ENCODE measurements at places on chromosomes 12 and 14. TPM values are rescaled to one million over a fixed set of nuclear protein-coding genes. Genes with fewer than 3 reads are reported as not detected.

Gene CLEC9A
- total RNA-seq = not detected

Gene RNASE7
- total RNA-seq = not detected

Gene RILPL2
- total RNA-seq = 9.0 TPM

Gene ZFYVE1
- total RNA-seq = 10.4 TPM

Gene B4GALNT1
- 1.4 TPM for total RNA-seq

Gene RDH5
- total RNA-seq = 5.3 TPM

Gene HOXC10
- total RNA-seq = not detected

Gene DLST
- total RNA-seq = 110 TPM

- peak overlapping the region; percentile 92 for H3K27ac ChIP-seq
- peak; percentile 84 for DNase-seq
- H3K36me3 ChIP-seq = peaks cover 24% of the 10 kb centered on the region
- peaks cover 50% of the 10 kb centered on the region for H3K4me1 ChIP-seq
- no peaks in the 10 kb centered on the region for H3K27me3 ChIP-seq
These were observed 20.1 kb upstream of the CERS5 start for GRCh38 chr12:50187084-50187900.

DNA sequence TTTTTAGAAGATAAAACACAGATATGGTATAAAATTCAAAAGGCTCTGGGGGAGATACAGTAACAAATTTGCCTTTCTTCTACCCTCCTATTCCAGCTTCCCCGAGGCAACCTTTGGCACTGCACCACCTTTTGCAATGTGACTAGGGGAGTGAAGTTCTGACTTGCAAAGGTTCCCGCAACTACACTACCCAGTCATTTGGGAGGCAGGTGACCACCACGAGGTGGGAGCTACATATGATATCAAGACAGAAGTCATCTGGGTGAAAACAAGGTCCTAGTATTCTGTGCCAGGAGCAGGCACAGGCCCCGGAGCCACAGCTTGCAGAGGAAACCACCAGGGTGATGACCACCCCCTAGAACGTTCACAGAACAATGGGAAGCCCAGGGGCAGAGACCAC is 141.5 kb downstream of the TTC7B start:
- DNase-seq = no peak
- no peak overlapping the region for H3K27ac ChIP-seq
- H3K27me3 ChIP-seq = no peaks in the 10 kb centered on the region
- peaks cover 55% of the 10 kb centered on the region for H3K4me1 ChIP-seq

- H3K36me3 ChIP-seq = no peaks in the 10 kb centered on the region
- H3K27me3 ChIP-seq = peaks cover 3% of the 10 kb centered on the region
- H3K4me3 ChIP-seq = no peak overlapping the region
These were observed 155.6 kb downstream of the PAX9 start for GRCh38 chr14:36817071-36817930.

GRCh38 chr14:93943052-93943451 is 15.9 kb downstream of the FAM181A start:
- peaks cover 8% of the 10 kb centered on the region for H3K36me3 ChIP-seq
- H3K27me3 ChIP-seq = peaks cover 9% of the 10 kb centered on the region
- H3K4me1 ChIP-seq = peaks cover 12% of the 10 kb centered on the region
- no peak for DNase-seq

GRCh38 chr12:118581371-118581770 is 205.0 kb downstream of the SUDS3 start:
- no peaks in the 10 kb centered on the region for H3K4me1 ChIP-seq
- H3K27ac ChIP-seq = no peak overlapping the region
- no peak overlapping the region for H3K4me3 ChIP-seq
- no peaks in the 10 kb centered on the region for H3K36me3 ChIP-seq
- peaks cover 1% of the 10 kb centered on the region for H3K27me3 ChIP-seq
- DNase-seq = no peak

GRCh38 chr14:95431199-95432143 is 85.0 kb downstream of the SYNE3 start:
- H3K4me3 ChIP-seq = no peak overlapping the region
- no peak overlapping the region for H3K27ac ChIP-seq
- H3K4me1 ChIP-seq = peaks cover 3% of the 10 kb centered on the region
- H3K27me3 ChIP-seq = no peaks in the 10 kb centered on the region
- H3K36me3 ChIP-seq = peaks cover 50% of the 10 kb centered on the region

DNA sequence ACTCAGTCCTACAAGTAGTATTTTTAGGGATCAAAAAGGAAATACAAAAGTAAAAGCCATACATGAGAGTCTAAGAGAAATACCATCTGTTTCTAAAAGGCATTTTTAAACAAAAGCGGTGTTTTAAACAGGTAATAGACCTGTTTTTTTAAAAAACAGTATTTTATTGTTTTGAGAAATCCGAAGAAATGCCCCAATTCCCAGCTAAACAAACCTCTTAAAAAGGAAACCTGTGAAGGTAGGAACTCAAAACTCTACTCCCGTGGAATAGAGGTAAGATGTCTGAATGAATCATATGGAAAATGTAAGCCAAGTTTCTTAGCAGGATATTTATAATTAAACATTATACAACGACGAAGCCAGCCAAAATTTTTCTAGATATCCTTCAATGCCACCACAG is 2.0 kb downstream of the PPP1R13B start:
- H3K27ac ChIP-seq = no peak overlapping the region
- H3K4me3 ChIP-seq = no peak overlapping the region
- no peaks in the 10 kb centered on the region for H3K27me3 ChIP-seq
- H3K4me1 ChIP-seq = peaks cover 15% of the 10 kb centered on the region
- no peak for DNase-seq

- no peak for DNase-seq
- H3K4me3 ChIP-seq = no peak overlapping the region
- peaks cover 10% of the 10 kb centered on the region for H3K27me3 ChIP-seq
- peaks cover 3% of the 10 kb centered on the region for H3K36me3 ChIP-seq
- peaks cover 10% of the 10 kb centered on the region for H3K4me1 ChIP-seq
These were observed 14.3 kb upstream of the DYNC1H1 start for GRCh38 chr14:101950100-101950499.

GRCh38 chr12:104515899-104516298 is 59.2 kb downstream of the CHST11 start:
- no peaks in the 10 kb centered on the region for H3K36me3 ChIP-seq
- no peaks in the 10 kb centered on the region for H3K27me3 ChIP-seq
- H3K27ac ChIP-seq = no peak overlapping the region

- no peak overlapping the region for H3K4me3 ChIP-seq
- H3K27ac ChIP-seq = no peak overlapping the region
- no peaks in the 10 kb centered on the region for H3K27me3 ChIP-seq
- no peak for DNase-seq
These were observed 578.0 kb upstream of the TMEM132C start for GRCh38 chr12:127688906-127689428.

DNA sequence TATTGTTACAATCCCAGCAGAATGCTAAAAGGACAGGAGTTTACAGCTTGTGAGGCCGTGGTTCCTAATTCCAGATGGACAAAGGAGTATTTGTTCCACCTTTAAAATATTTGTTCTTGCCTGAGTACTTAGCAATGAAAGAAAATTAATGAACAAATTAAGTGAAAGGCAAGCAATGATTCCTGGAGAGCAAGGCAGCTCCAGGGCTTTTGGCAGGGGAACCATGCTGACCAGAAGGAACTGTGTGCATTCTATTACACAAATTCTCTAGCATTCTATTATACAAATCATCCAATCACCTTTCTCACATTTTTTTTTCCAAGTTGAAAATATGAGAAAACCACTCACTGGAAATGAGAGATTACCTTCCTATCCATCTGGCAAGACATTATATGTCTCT is 1.8 kb upstream of the BMAL2 start:
- H3K4me3 ChIP-seq = peak overlapping the region; percentile 85
- H3K36me3 ChIP-seq = peaks cover 15% of the 10 kb centered on the region
- H3K27me3 ChIP-seq = peaks cover 29% of the 10 kb centered on the region
- H3K4me1 ChIP-seq = peaks cover 36% of the 10 kb centered on the region

GRCh38 chr12:113422886-113423669 is 898 bp downstream of the SDSL start:
- peaks cover 6% of the 10 kb centered on the region for H3K27me3 ChIP-seq
- no peak overlapping the region for H3K4me3 ChIP-seq
- H3K4me1 ChIP-seq = peaks cover 8% of the 10 kb centered on the region
- no peak for DNase-seq
- H3K36me3 ChIP-seq = no peaks in the 10 kb centered on the region
- H3K27ac ChIP-seq = no peak overlapping the region

GRCh38 chr12:54046809-54047159 is 6.9 kb upstream of the HOXC4 start:
- no peak overlapping the region for H3K27ac ChIP-seq
- H3K27me3 ChIP-seq = peaks cover 87% of the 10 kb centered on the region
- DNase-seq = no peak
- no peaks in the 10 kb centered on the region for H3K36me3 ChIP-seq
- H3K4me3 ChIP-seq = peak overlapping the region; percentile 18
- H3K4me1 ChIP-seq = peaks cover 25% of the 10 kb centered on the region

DNA sequence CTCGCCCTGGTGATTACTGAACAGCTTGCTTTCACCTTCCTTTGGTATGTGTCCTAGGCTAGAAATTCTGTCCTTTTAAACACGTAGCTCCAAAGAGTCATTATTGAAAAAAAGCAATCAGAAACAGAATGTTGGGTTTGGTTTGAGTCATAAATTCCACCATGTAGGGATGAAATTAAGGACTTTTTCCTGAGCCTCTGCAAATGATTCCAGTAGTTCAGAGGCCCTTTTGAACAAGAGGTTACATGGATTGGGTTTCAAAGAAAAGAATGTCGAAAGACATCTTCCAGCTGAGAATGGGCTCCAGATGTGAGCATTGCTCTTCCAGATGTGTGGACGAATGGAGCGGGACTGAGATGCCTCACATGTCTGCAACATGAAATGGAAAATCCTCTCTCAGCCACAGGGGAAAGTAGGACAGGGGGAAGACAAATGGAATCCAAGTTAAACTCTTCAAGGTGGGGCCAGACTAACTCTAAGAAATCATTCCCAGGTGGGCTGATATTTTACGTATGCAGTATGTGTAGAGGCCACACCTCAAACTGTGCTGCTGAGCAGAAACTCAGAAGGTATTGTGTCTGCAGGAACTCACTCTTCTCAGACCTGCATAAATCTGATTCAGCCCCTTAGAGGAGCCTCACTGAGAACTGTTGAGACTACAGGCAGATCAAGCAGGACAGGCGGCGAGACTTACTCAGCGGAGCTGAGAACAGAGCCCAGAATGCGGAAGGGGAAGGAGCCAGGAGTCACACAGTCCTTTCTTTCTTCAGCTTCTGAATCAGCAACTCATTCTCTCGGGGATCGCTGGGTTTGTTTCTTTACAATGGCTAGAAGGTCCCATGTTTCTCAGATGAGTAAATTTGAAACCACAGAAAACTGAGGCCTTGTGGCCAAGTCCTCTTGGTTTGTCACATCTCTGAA is 23.3 kb upstream of the EMP1 start:
- no peaks in the 10 kb centered on the region for H3K36me3 ChIP-seq
- peaks cover 5% of the 10 kb centered on the region for H3K27me3 ChIP-seq
- peaks cover 16% of the 10 kb centered on the region for H3K4me1 ChIP-seq

GRCh38 chr14:105711044-105711620 is 184.7 kb downstream of the TMEM121 start:
- peaks cover 2% of the 10 kb centered on the region for H3K4me1 ChIP-seq
- DNase-seq = no peak
- no peak overlapping the region for H3K4me3 ChIP-seq
- H3K27me3 ChIP-seq = no peaks in the 10 kb centered on the region
- H3K36me3 ChIP-seq = no peaks in the 10 kb centered on the region

DNA sequence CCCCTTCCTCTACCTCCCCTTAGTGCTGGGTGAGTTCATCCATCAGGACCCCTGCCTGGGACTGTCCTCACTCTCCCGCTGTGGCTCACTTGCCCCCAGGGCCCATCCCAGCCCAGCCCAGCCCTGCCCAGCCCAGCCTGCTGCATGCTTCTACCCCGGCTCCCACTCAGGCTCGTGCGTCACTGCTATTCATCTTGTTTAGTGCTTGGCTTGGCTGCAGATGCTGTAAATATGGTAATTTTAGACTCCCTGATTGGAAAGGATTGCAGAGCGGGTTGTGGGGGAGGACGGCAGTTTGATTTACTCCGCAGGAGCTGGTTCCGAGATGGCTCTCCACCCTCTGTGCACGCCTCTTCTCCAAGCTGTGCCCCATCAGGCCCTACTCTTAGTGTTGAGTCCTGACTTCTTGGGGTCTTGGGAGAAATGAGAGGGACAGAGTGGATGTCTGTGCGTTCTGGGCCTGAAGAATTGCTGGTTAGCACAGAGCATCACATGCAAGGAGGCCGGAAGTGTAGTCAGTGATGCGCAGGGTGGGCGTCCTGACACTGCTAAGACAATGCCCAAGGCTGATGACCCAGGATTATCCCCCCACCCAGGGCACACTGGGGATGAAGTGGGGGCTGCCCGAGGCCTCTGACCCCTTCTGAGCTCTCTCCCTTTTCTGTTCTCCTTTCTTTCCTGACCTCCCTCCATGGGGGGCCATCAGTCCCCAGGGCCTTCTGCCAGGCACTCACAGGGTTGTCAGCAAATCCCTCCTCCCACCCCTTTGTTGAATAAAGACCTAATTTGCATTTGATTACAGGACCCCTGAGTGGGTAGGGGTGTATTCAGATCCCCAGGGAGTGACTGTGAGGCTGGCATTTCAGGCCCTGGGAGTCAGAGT is 244.4 kb downstream of the ZFP36L1 start:
- H3K4me3 ChIP-seq = no peak overlapping the region
- H3K27me3 ChIP-seq = no peaks in the 10 kb centered on the region
- no peak for DNase-seq
- peaks cover 10% of the 10 kb centered on the region for H3K4me1 ChIP-seq
- H3K36me3 ChIP-seq = no peaks in the 10 kb centered on the region

Measured in activated CD8-positive, alpha-beta T cell treated with anti-CD3 and anti-CD28 coated beads for 36 hours (primary cell).